Activated CD4-positive, alpha-beta T cell treated with anti-CD3 and anti-CD28 coated beads, Interleukin-2, amount 50 U/mL, for 24 hours (primary cell): ENCODE measurements at places on chromosomes 1 and 21.
A peak's percentile ranks its signal among the peaks of the same experiment; 100 is the strongest.

- no peak for DNase-seq
Measured at GRCh38 chr1:233638513-233638912, 24.6 kb downstream of the KCNK1 start.

GRCh38 chr1:36652586-36652985 lies 169.9 kb upstream of the CSF3R start:
- no peak for DNase-seq

DNA sequence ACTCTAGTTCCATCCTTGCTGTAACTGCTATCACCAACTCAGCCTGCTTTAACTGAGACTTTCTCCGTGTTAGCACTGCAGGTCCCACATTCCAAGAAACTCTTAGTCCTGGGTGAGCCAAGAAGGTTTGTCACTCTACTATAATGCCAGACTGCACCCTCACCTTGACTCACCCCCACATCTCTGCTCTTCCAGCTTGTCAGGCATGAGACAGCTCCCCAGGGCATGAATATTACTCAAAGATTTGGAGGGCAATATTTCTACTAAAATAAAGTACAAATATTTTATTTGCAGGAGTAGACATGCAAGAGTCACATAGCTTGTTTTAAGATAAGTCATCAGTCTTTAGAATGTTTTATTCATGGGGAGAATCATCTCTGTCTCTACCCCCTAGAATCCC lies 110.2 kb downstream of the MATN1 start:
- DNase-seq = no peak

GRCh38 chr1:25478633-25479032 lies 47.9 kb downstream of the MACO1 start:
- DNase-seq = no peak

- DNase-seq = no peak
Measured at GRCh38 chr1:219185486-219186117, 11.9 kb downstream of the LYPLAL1 start.

- DNase-seq = no peak
Measured at GRCh38 chr1:74673351-74674111, at the start of gene ERICH3. Gene ERICH3, minus strand, starts transcription at chr1:74673792. Its CDS starts 273 bp downstream, at chr1:74673519.

GRCh38 chr1:111565079-111565478 lies 54.5 kb upstream of the RAP1A start:
- no peak for DNase-seq

DNA sequence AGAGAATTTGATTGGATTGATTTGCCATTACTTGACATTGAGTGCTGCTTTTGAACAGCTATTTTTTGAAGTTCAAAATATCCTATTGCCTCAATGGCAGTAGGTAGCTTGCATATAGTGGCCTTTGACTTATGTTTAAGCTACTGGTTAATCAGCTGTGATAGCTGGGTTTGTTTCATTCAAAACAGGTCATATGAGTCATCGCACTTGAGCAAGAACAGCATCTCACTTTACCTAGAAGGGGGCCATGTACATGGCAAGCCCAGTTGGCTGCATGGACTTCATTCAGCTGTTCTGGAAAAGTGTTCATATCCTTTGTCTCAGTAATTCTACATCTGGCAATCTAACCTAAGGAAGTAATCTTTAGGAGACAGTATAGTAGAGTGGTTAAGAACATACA lies 29.0 kb upstream of the ARID1A start:
- DNase-seq = peak; percentile 1

- DNase-seq = no peak
Measured at GRCh38 chr1:15157524-15158399, 4.2 kb downstream of the TMEM51 start.

DNA sequence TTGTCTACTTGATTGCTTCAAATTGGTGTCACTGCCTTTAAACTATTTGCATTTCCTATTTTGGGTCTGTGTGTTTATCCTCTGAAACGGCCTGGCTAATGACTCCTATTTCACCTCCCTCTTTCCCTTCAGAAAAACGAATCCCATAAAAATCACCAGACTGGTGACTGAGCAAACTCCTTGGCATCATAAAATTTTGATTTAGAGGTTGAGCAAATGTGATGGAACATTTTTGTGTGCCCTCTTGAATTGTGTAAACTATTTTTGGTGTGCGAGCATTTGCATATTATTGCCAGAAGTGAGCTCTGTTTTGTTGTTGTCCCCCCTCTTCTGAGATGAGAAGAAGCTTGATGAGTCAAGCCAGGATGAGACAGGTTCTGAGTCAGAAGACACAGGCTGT lies 316.1 kb downstream of the AJAP1 start:
- no peak for DNase-seq

- DNase-seq = no peak
Measured at GRCh38 chr1:151849126-151849525, 4.4 kb downstream of the THEM5 start.

DNA sequence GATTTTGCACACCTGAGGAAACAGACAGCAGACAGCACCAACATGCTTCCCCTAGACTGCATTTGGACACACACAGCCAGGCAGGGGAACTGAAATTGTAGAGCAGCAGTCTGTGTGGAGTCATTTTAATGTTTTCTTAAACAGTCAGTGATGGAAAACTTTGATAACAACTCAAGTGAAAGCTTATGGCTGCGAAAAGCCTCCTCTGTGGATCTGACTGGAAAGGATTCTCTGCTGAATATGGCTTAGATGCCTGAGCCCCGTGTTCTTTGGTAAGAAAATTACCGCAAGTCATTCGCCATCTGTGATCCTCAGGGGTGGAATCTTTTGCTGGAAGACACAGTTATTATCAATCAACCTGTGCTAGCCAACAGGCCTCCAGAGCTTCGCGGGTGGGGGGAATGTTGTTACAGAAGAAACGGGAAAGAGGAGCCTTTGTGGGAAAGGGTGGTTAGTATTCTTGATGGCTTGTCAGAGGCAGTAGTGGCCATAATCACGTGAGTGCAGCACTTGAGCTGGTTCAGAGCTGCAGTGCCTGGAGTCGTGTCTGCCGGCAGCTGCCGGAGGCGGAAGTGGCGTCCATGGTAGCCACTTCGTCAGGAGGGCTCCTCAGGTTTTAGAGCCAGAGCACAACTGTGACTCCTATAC lies 204.7 kb downstream of the ST6GALNAC3 start:
- no peak for DNase-seq

GRCh38 chr1:235077163-235077540 lies 51.5 kb downstream of the TOMM20 start:
- DNase-seq = no peak

GRCh38 chr1:87197156-87197555 lies 131.5 kb upstream of the LMO4 start:
- DNase-seq = no peak

- no peak for DNase-seq
Measured at GRCh38 chr1:184242507-184242943, 144.3 kb upstream of the C1orf21 start.

DNA sequence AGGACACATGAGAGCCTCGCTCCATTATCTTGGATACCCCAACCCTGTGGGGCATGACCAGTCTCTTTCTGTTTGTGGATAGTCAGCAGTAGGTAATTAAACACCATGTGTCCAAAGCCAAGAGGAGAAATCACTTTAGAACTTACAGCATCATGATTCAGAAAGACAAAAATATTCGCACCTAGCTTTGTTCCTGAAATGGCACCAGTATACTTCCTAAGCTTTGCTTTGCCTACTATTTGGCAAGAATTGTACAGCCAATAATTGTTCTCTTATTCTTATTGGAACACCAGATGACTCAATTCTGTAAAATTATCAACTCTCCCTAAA lies 24.2 kb downstream of the TNFRSF9 start:
- no peak for DNase-seq

DNA sequence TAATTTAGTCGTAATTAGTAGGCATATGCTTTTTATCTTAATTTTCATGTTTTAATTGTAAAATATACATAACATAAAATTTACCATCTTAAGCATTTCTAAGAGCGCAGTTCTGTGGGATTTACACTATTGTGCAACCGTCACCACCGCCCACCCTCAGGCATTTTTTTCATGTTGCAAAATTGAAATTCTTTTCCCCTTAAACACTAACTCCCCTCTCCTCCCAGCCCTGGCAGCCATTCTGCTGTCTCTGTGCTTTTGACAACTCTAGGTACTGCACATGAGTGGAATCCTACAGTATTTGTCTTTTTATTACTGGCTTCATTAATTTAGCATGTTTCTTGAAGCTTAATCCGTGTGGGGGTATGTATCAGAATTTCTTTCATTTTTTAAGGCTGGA lies 7.8 kb downstream of the PIK3CD start:
- no peak for DNase-seq

GRCh38 chr1:82879701-82880305 lies 1079.1 kb downstream of the ADGRL2 start:
- no peak for DNase-seq

GRCh38 chr21:26849428-26850115 lies 4.4 kb upstream of the ADAMTS1 start:
- DNase-seq = no peak

GRCh38 chr1:240091614-240092300 lies at the start of gene FMN2:
Gene FMN2, plus strand, starts transcription at chr1:240091883. Its CDS starts 227 bp downstream, at chr1:240092110.
- DNase-seq = no peak

DNA sequence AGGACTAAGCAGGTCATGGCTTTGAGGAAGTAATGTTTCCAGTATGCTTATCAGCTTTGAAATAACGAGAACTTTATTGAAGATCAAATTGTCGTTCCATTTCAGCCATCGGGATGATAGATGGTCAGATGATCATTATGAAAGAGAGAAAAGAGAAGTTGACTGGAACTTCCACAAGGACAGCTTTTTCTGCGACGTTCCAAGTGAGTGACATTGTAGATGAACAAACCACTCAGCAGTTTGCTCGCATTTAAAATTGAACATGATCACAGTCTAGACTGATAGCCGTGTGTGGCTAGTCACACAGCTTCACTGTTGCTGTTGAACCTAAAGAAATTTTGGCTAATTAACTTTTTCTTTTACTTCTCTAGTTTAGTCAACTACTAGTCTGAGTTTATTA lies 151.1 kb downstream of the TLR5 start:
- no peak for DNase-seq

- no peak for DNase-seq
Measured at GRCh38 chr1:10588640-10589039, 113.9 kb downstream of the PEX14 start.

GRCh38 chr1:236710328-236710892 lies 24.1 kb downstream of the ACTN2 start:
- no peak for DNase-seq

DNA sequence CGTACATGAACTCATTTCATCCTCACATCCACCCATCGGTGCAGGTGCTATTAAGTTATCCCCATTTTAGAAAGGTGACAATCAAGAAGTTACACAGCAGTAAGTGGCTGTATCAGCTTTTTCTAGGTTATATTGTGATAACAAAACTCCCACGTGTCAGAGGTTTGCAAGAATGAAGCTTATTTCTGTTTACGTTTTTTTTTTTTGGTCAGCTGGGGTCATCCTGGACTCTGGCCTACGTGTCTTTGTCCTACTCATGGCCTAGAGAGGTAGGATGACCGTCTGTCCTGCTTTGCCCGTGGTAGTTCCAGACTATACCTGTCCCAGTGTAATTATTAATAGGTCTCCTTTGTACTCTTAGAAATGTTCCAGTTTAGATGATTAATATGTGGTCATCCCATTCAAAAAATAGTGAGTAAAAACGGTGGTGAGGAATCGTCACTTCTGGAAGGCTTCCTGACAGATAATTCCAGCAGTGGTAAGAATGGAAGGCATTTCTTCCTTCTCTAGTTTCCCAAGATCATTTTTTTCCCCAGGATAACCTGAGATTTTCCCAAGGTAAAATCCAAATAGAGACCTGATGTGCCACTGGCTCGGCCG lies 64.2 kb upstream of the KIF26B start:
- DNase-seq = no peak

- DNase-seq = no peak
Measured at GRCh38 chr1:98523256-98523655, 138.3 kb upstream of the SNX7 start.

DNA sequence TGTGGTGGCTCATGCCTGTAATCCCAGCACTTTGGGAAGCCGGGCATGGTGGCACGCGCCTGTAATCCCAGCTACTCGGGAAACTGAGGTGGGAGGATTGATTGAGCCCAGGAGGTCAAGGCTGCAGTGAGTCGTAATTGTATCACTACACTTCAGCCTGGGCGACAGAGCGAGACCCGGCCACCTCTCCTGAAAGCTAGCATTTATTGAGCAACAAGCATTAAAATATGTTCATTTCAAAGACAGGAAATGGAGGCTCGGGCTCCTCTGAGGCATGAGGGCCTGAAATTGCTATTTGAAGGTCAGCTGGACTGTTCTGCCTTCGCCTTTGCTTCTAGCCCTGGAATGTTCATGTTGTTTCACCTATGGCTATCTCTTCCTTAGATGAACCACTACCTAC lies 34.5 kb downstream of the SPATA21 start:
- no peak for DNase-seq

GRCh38 chr1:12405325-12406210 lies 175.7 kb downstream of the VPS13D start:
- DNase-seq = no peak

DNA sequence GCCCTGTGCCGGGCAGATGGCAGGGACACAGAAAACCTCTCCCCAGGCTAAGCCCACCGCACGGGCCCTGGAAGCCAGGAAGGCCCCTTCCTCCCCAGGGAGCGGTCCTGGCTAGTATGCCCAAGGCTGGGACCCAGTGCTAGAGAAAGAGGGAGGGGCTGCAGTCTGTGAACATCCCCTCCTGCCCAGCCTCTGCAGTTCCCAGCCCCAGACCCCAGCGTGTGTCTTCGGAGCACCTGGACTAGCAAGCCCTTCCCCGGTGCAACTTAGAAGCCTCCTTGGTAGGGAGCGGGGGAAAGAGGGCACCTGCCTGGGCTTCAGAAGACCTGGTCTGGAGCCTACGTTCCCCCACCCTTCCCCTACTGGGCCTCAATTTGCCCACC lies 2.1 kb downstream of the PLEKHG5 start:
- DNase-seq = no peak

GRCh38 chr1:207282058-207282457 lies 39.4 kb upstream of the CD55 start:
- no peak for DNase-seq

- DNase-seq = no peak
Measured at GRCh38 chr21:45575993-45576837, 34.0 kb upstream of the SLC19A1 start.

DNA sequence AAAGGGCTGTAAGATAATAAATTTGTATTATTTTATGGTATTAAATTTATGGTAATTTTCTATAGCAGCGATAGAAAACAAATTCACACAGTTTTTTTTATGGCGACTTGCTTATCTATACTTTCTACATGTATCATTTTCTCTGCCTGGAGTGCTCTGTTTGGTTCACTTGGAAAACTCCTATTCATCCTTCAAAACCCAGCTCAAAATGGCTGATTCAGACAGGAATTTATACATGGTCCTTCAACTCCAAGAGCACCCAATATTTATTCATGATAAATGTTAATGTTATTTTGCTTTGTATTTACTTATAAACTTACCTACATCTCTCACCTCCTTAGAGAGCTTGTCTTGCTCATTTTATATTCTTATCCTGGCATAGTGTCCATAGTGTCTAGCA lies 55.6 kb upstream of the SSX2IP start:
- no peak for DNase-seq
